Activated naive CD8-positive, alpha-beta T cell treated with anti-CD3 and anti-CD28 coated beads for 36 hours (primary cell): ENCODE measurements at places on chromosomes 5 and 9. TPM values are rescaled to one million over a fixed set of nuclear protein-coding genes. Genes with fewer than 3 reads are reported as not detected.

DNA sequence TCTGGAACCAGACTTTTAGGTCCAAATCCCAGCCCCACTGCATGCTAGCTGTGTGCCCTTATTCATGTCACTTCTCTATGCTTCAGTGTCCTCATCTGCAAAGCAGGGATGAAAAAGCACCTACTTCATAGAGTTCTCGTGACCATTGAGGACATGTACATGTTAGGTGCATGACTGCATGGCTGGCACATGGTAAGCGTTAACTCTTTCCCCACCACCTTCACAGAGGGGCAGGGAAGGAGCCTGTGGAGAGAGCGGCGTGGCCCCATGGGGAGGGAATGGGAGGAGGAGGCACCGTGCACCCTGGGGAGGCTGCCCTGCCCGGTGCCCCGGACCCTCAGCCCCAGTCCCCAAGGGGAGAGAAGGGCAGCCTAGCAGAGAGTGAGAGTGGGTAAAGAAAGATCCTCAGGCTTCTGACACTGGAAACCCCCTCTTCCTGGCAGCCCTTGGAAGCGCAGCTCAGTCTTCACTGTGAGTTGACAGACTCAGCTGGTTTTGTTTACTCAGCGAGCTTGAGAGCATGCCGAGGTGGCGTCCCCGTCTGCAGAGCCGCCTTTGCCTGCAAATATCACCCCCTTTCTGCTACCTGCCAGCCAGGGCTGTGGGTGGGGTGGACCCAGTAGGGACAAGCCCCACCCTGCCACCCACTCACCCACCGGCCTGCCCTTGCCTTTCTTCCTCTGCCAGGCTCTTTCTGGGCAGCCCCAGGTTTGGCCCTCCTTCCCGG, 10.6 kb upstream of the ANGPTL2 start:
- DNase-seq, result no peak

- no peak for DNase-seq
These were observed 19.3 kb upstream of the ORM1 start for GRCh38 chr9:114303571-114303970.

DNA sequence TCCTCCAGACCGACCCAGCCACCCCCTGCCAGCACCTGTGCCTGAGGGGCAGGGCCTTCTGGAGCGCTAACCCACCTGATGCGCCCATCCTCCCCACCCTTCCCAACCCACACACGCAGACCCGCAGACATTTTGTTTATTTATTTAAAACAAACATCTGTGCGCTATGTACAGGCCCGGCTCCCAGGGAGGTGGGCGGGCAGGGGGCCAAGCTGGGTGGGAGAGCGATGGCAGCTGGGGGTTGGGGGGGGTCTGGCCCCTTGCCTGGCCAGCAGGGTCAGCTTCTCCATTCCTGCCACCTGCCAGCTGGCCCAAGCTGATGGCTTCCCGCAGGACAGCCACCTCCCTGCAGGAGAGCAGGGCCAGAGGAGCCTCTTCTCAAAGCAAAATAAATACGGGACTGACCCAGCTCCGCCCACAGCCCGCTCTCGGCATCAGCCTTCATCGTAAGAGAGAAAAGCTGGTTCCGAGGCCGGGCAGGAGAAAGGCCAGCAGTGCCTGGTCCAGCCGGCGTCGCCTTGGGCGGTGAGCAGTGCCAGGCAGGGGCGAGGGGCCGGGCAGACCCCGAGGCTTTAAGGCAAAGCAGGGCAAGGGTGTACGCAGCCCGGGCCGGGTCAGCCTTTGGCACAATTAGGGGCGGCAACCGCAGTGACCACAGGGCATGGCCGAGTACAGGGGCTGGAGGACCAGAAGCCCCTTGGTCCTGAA, 10.9 kb upstream of the CLIC3 start:
- no peak for DNase-seq

DNA sequence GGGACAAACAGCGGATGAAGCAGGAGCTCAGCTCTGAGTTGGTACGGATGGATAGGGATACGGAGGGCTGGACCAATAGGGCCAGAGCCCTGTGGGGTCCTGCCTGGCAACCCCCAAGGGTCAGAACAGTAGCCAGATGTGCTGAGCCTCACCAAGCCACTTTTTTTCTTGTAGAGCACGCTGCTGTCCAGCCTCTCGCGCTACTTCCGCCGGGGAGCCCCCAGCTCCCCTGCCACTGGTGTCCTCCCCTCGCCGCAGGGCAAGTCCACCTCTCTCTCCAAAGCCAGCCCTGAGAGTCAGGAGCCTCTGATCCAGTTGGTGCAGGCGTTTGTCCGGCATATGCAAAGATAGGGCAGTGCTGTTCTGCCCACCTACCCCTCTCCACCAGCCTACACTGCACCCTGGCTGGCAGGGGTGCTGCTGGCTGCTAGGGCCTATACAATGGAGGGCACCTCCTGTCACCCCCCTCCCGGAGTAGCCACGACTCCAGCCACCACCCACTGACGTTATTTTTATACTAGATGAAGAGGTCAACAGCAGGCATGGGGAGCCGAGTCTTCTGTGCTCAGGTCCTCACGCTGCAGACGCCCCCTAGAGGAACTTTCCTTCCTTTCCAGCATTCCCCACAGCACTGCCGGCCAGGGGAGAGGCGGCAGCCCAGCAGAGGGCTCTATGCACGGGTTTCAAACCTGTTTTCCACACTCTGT, 21.6 kb downstream of the SH3GLB2 start:
- DNase-seq, result peak; percentile 52

The PRDM9 gene
- total RNA-seq, result not detected

The SPINK13 gene
- not detected for total RNA-seq
